Amygdala (tissue), 56 donors: ENCODE measurements at places on chromosomes 1 and 21.

DNA sequence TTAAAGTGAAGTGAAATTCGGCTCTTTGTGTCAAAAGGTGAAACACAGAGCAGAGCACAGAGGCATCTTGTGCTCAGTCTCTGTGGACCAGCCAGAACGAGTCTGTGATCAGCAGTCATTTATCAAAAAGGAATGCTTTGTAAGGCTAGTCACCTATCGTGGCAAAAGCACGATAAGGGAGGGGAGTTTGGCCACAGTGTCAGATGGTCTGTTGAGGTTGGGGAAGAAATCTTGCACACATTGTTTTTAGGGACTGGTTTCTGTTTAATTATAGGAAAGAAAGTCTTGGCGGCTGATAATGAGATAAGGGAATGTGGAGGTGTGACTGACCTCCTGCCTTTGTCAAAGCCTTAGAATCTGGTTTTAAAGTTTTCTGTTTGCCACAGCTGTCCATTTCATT is 58.2 kb upstream of the KIAA1614 start:
- DNase-seq = no peak

- DNase-seq = no peak
Measured at GRCh38 chr1:115867216-115867615, 26.3 kb upstream of the NHLH2 start.

DNA sequence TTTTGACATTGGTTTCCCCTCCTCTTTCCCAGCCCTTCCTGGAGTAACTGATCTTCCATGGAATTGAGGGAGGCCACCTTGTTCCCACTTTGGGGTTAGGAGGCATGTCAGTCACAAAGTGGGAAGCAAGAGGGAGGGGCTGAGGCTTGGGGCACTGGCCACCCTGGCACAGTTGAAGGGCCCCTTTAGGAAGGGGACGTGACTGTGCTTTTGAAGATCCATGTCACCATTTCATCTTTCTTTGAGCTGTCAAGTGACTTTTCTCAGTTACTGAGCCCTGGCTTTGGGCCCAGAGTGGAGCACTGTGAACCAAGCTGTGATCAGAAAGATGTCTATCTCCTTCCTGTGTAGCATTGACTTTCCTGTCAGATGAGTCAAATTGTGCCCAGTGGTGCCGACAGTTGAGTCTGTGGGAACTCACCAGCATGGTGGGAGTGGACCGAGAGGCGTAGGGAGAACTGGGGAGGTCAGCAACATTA is 38.5 kb upstream of the TDRD10 start:
- no peak for DNase-seq

GRCh38 chr1:93223023-93223675 is 42.6 kb downstream of the CCDC18 start:
- no peak for DNase-seq

DNA sequence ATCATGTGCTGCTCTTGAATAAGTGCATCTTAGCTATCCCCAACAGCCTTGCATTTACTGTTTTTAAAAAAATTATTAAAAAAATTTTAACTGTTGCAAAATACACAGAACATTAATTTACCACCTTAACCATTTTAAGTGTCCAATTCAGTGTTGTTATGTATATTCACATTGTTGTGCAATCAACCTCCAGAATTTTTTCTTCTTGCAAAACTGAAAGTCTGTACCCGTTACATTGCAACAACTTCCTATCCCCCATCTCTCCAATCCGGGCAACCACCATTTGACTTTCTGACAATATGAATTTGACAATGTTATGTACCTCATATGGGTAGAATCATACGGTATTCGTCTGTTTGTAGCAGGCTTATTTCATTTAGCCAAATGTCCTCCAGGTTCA is 83.1 kb downstream of the FMN2 start:
- DNase-seq = no peak

GRCh38 chr1:54381524-54381923 is 24.7 kb downstream of the SSBP3 start:
- DNase-seq = no peak

DNA sequence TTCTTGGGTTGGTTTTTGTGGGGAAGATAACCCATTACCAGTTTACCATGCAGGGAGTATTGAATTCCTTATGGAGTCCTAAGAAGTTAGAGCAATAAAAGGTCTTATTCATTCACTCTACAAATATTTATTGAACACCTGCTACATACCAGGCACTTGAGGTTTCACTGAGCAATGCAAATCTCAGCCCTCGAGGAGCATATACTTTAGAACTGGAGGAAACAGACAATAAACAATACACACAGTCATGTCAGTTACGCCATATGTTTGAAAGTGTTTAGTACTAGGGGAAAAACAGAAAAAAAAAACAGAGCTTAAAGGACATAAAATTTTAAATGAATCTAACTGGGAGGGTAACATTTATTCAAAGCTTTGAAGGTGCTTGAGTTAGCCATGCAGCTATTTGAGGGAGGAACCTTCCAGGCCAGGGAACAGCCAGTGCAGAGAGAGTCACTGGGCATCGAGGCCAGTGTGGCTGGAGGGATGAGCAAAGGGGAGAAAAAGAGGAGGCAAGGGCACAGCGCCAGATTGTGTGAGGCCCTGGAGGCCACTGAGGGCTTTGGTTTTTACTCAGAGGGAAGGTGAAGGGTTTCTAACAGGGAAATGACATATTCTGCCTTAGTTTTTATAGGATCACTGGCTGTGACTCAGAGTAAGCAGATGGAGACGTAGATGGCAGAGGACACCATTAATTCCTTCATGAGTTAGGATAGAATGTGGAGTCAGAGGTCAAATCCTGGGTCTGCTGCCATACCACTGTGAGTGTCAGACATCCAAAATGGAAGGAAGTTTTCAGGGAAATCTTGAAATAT is 32.7 kb downstream of the C1orf21 start:
- no peak for DNase-seq

DNA sequence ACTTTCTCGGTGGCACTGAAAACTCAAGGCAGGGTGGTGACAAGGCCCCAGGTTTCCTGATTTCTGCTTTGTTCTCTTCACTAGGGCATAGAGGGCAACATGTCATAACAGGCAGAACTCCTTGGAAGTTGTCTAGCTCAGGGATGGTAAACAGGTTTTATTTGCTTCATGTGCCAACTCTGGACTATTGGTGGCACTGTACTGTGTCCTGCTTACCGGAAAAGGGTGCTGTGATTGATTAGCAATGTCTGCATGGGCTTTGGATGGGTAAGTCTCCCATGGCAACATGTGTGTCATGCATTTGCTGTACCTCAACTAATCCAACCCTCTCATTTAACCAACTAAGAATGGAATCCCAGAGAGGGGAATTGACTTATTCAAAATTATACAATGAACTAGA is 70.7 kb upstream of the USP24 start:
- DNase-seq = no peak

- DNase-seq = no peak
Measured at GRCh38 chr1:37753473-37754321, 11.2 kb downstream of the EPHA10 start.

DNA sequence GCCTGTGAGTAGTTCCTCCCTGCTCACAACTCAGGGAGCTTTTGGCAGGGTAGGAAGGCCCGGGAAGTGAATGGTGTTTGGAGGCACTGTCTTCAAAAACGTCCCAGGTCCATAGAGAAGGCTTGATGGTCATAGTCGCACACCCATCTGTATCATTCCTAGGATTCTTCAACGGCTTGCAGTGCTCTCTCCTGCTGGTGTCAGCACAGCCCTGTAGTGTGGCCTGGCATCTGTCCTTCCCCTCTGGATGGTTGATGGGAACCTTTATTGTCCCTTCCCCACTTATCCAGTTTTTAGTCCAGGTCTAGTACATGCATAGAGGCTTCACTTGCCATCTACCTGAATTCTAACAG is 142.8 kb upstream of the HOOK1 start:
- DNase-seq = no peak

DNA sequence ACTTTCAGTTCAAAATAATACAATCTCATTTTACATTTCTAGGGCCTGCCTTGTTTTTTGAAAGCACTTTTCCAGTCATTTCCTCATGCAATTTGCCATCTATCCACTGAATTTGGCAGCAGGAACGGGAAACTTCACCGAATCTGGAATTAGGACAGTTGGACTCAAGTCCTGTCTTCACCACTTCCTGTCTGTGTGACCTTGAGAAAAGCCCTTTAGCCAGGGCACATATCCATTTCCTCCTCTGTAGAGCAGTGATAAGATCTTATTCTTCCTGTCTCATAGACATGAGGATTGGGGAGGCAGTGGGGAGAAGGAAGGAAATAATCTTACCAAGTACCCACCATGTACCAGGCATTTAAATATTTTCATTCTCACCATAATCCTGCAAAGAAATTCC is 12.0 kb downstream of the VAV3 start:
- no peak for DNase-seq

DNA sequence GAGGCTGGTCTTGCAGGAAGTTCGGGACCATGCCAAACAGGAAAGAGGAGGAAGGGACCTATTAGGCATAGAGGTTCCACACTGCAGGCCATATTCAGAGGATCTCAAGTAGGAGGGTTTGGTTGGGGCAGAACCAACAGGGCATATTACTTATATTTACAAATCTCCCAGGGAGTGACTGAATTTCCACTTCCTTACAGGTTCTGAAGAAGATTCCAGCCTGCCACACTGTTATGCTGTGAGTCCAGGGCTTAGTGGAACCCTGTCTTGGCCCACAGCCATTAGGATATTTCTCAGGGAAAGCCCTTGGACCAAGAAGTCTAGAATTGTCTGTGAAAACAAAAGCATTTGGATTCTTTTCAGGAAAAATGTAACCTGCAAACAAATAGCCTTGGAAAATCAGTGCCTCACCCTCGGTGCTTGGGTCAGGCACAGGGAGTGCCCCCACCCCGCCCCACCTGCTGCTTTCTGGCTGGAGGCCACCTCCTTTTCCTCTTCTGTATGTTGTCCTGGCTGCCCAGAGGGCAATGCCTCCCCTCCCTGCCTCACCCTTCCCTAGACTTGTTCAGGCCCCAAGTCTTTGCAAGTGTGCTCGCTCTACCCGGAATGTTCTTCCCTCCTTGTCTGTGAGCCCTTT is 41.0 kb upstream of the JUN start:
- DNase-seq = no peak

DNA sequence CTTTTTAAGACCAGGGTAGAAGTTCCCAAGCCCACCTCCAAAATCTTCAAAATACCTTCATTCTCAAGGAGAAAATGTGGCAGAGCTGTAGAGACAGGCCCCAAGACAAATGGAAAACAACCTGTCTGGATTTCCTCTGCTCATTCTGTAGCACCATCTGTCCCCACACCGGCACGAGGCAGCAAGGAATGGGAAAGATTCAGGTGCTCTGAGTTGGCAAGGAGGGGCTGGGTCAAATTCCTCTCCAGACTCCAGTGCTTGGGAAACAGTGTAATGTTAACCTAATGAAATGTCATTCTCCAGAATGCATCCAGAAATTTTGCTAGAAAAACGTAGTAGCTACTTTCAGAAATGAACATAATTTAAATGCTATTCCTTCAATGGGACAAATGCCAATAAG is 9.3 kb downstream of the PABPC4 start:
- DNase-seq = no peak

DNA sequence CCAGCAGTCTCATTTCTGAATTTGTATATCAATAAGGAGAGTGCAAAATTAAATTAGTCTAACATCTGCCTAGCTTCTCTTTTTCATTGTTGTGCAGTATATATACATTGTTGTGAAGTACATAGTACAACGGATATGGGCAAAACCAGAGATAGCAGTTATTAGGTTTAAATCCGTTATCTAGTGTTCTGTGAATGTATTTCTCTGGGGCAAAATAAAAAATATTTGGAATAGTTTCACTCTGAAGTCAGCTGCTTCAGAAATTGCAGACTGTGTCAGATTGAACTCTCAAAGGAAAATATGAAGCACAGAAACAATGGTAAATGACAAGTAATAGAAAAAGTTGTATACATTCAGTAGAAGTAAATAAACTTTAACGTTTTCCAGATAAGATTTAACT is 836.5 kb upstream of the CXADR start:
- DNase-seq = no peak

DNA sequence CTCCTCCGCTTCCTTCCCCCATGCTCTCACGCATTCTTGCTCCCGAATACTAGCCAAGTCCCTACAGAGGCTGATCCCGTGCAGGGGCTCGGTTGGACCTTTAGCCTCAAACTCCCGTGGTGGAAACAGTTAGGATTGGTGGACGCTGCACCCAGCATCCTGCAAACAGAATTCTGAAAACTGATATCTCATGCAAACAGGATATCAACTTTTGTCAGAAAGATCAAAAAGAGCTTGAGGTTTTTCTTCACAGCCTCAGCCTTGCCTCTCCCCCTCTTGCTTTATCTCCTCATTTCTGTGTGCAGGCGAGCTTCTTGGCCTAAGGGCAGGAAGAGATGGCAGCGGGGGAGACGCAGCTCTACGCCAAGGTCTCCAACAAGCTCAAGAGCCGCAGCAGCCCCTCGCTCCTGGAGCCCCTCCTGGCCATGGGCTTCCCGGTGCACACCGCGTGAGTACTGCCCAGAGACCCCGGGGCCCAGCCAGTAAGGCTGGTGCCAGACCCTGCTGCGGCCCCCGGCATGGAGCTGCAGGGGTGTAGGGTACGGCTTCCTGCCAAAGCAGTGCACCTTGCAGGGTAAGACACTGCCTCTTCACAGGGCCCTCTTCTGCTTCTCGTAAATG is at the start of gene UBASH3A:
Gene UBASH3A, plus strand, starts transcription at position 292 of the 621 bp plus-strand sequence. Its CDS starts 44 bp downstream, at position 336.
- DNase-seq = no peak

GRCh38 chr21:29236201-29236600 is 62.5 kb upstream of the BACH1 start:
- DNase-seq = no peak

GRCh38 chr1:2173546-2174347 is 20.8 kb downstream of the FAAP20 start:
- DNase-seq = no peak

DNA sequence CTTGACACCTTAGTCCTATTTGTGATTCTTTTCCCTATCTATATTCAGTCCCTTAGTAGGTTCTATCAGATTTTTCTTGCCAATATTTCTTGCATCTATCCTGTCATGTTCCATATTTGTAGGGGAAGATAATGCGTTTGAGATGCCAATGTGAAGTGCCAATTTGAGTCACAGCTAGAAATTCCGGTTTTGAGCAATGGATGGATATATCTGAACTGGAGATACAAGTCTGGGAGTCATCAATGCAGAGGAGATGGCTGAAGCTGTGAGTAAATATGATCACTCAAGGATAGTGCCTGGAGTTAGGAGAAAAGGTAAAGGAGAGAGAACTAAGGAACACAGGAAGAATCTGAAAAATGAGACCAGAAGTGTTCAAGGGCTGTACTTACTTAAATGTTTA is 93.8 kb downstream of the COQ8A start:
- DNase-seq = no peak

- DNase-seq = no peak
Measured at GRCh38 chr21:34983680-34984086, 65.4 kb downstream of the RUNX1 start.

GRCh38 chr1:90502696-90503095 is 214.4 kb downstream of the BARHL2 start:
- no peak for DNase-seq

- no peak for DNase-seq
Measured at GRCh38 chr1:87575528-87575927, 246.8 kb downstream of the LMO4 start.

GRCh38 chr21:34926803-34927467 is 122.2 kb downstream of the RUNX1 start:
- no peak for DNase-seq

- no peak for DNase-seq
Measured at GRCh38 chr1:41726899-41727748, 191.6 kb downstream of the HIVEP3 start.

- DNase-seq = no peak
Measured at GRCh38 chr1:162020150-162020549, 3.5 kb downstream of the OLFML2B start.
